Chondrocyte (in vitro differentiated cells): ENCODE measurements at places on chromosomes 3 and 15.

DNA sequence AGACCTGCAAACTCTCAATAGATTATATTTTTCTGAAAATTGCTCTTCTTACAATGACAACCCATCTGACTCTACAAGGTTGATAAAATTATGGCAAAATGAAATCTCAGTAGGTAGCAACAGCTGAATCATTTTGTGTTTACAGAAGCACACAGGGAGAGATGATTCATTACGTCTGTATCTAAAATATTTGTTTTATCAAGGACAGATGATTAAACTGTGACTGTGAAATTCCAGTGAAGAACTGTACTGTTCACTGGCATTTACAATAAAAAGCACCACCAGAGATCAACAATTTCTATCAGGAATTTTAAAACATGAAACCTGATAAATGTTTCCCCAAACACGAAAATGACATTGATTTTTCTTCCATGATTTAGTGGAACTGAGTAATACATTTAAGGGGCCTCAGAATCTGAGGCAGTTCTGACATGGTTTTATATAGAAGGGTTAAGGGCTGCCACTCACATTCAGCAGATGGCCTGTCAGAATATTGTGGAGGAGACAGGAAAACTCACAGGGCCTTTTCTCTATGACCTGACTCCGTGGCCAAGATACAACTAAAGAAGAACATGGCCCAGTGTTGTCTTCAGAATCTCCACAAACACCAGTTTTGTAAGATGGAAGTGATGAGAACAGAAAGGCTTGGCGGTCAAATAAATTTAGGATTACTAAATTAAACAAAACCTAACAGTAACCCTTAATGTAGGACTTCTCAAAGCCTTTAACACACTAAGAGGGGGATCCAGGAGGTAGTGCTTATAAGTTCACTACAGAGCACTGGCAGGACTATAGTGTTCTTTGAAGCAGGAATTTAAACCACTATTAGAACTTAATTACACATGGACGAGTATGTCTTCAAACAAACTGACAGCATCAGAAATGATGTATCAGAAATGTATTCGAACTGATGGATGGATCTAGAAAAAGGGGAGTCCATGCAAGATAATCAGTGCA, 25.9 kb downstream of the RAD18 start:
- no peak for DNase-seq

GRCh38 chr15:74265046-74265639, 29.0 kb downstream of the CCDC33 start:
- no peak for DNase-seq

DNA sequence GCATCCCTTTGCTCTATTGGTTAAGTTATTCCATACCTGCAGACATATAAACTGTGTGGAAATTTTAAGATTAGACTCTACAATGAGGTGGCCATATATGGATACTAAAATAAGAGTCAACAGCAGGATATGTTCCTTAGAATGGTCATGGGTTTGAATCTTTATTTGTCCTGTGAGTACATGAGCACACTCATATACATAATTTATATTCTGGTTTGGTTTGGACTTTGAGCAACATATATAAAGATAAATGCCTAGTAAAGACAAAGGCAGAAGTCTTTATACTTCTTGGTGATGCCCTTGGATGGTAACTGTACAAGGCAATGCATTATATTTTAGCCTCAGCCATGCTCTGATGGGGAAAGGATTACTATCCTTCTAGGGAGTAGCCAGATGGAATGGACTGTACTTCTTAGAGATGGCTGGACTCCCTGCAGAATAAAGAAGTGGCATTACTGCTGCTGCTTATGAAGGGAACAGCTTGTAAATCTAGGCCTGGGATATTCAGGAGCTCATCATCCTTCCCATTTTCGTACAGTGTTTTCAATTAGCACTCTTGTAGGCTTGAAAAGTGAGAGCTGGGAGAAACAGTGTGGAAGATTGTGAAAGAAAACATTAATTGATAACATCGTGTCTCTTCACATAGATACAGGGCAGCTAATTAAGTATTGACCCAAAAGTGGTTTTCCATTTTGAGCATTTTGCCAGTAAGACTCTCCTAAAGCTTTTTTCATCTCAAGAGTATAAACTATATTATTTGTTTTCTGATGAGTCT, 60.4 kb downstream of the HMG20A start:
- no peak for DNase-seq

GRCh38 chr3:12356996-12357395, 68.1 kb downstream of the PPARG start:
- no peak for DNase-seq

DNA sequence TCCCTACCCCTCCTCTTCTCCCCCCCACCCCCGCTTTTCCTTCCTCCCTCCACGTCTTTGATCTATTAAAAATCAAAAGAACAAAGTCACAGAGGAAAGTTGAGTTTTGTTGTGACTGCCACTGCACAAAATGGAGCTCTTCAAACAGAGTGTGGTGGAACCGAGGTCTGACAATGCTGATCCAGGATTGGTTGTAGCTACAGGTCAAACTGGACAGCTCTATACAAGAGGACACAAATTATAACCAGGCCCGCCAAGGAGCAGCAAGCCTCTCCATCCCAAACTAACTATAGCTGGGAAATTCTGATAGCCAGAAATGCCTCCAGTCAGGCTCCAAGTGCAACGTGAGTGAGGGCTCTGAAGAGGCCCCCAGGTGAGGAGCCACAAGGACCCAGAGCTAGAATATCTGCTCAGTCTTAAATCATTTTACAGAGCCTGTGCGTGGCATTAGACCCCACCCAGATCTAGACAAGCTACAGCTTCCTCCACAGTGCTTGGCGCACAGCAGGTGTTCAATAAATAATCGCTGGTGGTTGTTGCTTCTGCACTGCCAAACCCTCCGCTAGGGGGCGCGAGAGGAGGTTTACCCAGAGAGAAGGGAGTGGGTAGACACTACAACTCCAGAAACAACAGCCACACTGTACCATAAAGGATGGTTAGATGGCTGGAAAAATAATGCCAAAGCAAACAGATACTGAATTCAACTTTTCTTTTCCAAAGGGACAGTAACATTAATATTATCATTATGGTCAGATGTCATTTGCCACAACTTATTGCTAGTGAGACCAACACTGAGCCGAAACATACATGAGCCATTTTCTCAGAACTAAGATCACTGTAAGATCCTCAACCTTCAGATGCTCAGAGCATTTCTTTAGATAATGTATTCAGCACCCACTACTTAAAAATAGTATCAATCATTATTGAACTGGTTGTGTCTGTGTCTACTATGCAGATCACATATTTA, 44.6 kb downstream of the ZIC4 start:
- no peak for DNase-seq

GRCh38 chr15:57553526-57553925, 38.2 kb upstream of the MYZAP start:
- DNase-seq = no peak

DNA sequence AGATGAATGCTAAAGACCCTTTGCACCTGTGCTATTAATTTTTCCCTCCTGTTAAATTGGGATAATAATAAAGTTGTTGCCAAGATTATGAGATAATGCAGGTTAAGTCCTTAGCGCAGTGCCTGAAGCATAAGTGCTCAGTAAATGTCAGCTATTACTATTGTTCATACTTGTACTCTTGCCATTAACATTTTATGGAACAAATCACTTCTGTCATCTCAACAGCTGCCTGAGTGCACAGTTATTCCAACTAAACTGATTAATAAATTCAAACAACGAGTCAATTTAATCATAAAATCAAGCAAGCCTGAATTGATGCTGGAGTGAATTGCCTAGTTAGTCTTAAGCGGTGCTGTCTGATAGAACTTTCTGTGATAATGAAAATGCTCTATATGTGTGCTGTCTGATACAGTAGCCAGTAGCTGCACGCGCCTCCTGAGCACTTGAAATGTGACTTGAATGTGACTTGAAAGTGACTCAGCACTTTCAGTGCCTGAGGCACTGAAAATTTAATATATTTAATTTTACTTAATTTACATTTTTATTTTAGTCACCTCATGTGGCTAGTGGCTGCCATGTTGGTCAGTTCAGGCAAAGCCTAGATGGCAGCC, 198.7 kb upstream of the PFN2 start:
- no peak for DNase-seq
